ENCODE measurements at places on chromosomes 4 and X.

GRCh38 chrX:121902463-121902862 is 855.1 kb downstream of the GLUD2 start:
- DNase-seq, result no peak

GRCh38 chr4:78065508-78066192 is 8.5 kb downstream of the FRAS1 start:
- DNase-seq, result no peak

GRCh38 chr4:175657571-175657970 is 154.5 kb downstream of the GPM6A start:
- DNase-seq, result no peak

GRCh38 chr4:16457944-16458343 is 231.7 kb upstream of the TAPT1 start:
- DNase-seq, result no peak

- DNase-seq, result no peak
These were observed 11.1 kb upstream of the SYP start for GRCh38 chrX:49211074-49211473.

DNA sequence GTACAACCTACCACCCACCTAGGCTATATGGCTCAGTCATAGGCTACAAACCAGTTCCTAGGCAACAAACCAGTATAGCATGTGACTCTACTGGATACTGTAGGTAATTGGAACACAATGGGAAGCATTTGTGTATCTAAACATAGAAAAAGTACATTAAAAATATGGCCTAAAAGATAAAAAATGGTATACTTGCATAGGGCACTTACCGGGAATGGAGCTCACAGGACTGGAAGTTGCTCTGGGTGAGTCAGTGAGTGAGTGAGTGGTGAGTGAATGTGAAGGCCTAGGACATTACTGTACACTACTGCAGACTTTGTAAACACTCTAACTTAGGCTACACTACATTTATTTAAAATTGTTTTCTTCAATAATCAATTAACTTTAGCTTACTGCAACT is 139.2 kb upstream of the RBPJ start:
- DNase-seq, result no peak

DNA sequence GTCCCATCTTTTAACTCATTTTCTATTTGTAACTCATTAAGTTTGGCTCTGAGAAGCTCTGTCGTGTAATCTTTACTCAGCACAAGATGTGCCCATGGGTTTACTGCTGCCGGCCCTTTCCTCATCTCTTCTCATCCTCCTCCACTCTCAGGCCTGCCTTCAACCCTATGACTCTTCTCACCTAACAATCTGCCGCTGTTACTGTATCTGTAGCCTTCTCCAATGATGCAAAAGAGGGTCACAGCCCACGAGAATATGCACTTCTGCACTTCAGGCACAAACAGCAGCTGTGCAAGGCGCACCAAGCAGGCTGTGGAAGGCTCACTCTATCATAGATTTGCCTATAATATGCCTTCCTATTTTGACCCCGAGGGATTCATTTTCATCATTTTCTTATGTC is 546.5 kb upstream of the GALNTL6 start:
- DNase-seq, result no peak
